ENCODE measurements at places on chromosomes 7 and 10. TPM values are rescaled to one million over a fixed set of nuclear protein-coding genes. Genes with fewer than 3 reads are reported as not detected.

TMEM184A gene
- total RNA-seq = 0.16 TPM

AKR1C1 gene
- total RNA-seq = 593 TPM

ZCCHC24 gene
- 90.8 TPM for total RNA-seq

SAP25 gene
- total RNA-seq = 2.3 TPM

PKD2L1 gene
- total RNA-seq = 0.39 TPM

CPED1 gene
- total RNA-seq = 44.4 TPM

MMD2 gene
- total RNA-seq = not detected

RAMP3 gene
- total RNA-seq = 49.2 TPM

VIM gene
- total RNA-seq = 3,828 TPM

UCN3 gene
- not detected for total RNA-seq

MOGAT3 gene
- not detected for total RNA-seq

ST8SIA6 gene
- total RNA-seq = 0.35 TPM

IGF2BP3 gene
- total RNA-seq = 1.2 TPM

PNLIPRP1 gene
- total RNA-seq = 0.90 TPM

WEE2 gene
- total RNA-seq = not detected

GDF2 gene
- not detected for total RNA-seq

CARD11 gene
- total RNA-seq = 0.42 TPM

- DNase-seq = no peak
Measured at GRCh38 chr10:10774416-10774815, 243.3 kb upstream of the CELF2 start.

- peak; percentile 96 for DNase-seq
Measured at GRCh38 chr7:32957326-32958045, at the start of gene FKBP9. TSS of gene FKBP9 (plus strand) at chr7:32957440. CDS start at chr7:32957574, 134 bp downstream.

GRCh38 chr10:71436268-71437125, 39.8 kb downstream of the CDH23 start:
- no peak for DNase-seq

- no peak for DNase-seq
Measured at GRCh38 chr10:133422223-133422806, 2.1 kb downstream of the SPRN start.

GRCh38 chr10:61989995-61990760, 88.7 kb downstream of the ARID5B start:
- DNase-seq = no peak

GRCh38 chr7:158407581-158408317, 179.9 kb downstream of the PTPRN2 start:
- no peak for DNase-seq

DNA sequence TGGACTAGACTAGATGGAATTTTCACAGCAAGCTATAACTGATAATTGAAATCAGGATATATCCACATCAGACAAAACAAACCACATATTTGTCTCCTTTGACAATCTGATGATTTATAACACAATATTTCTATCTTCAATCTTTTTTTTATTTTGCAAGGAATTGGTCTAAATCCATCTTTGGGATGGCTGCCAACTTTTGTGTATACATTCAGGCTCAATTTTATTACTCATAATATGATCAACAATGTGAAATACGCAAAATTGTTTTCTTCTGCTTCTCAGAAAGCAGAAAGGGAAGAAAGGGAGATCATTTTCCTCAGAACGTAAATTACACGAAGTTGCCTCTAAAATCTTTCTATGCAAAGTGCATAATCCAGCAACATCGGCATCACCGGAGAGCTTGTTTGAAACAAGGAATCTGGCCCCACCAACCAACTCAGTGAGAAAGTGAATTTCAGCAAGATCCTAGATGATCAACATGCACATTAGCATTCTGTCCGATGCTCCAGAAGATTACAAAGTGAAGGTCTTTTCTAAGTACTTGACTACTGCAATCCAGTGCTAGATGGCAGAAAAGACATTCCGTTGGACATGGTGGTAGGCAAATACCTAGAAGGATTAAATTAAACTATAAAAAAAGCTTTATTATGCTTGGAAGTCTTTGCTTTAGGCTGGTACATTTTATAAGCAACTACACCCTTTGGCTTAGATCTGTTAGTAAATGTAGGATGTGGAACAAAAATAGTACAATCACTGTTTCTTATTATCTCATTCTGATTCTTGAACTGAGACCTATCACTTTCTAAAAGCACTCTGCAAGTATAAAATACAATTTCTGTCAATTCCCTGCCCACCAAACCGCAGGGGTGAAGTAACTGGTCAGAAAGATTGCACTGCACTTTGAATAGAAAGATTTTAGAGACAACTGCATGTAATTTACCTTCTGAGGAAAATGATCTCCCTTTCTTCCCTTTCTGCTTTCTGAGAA, 126.4 kb upstream of the RSU1 start:
- no peak for DNase-seq

GRCh38 chr10:111275091-111275490, 198.3 kb downstream of the ADRA2A start:
- no peak for DNase-seq

DNA sequence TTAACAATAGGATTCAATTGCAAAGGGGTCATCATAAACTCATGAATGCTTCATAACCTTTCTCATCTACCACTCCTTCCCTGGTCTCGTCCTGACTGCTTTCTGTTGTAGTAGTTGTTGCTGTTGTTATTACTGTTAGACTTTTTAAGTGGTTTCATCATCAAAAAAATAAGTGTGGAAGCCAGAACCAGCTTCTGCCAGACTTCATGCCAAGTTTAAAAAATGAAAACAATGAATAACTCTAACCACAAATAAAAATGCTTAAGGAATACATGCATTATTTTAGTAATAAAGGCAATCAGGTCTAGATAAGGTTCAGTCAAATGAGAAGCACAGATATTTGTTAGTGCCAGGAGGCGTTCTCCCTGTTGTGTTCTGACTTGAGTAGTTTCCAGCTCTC, 85.4 kb downstream of the PCLO start:
- DNase-seq = no peak

DNA sequence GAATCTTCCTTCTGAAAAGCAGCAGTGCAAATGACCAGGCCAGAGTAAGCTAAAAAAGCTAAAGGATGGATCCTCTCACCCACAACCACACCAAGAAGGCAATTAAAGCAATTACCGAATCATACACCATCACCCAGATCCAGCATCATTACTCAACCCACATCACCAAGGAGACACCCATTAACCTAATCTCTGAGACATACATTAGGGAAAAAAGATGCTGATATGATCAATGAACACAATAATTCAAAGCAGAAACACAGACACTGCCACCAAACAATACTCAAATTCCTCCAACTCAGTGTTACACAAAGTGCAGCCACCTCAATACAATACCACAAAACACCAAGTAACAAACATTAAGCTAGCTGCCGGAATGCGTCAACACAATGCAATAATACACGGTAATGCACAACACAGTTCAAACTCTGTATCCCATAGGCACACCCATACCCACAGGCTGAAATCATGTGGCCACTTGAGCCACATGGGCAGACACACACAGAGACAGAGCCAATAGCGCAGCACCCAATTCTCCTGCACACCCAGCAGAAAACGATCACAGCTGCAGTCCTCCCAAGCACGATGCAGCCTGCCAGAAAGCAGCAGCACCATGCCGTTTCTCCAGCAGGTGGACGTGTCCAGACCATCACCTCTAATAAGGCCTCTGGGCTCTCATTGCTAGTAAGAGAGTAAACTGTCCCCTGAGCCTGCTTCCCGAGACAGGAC, 21.5 kb downstream of the PAX2 start:
- DNase-seq = peak; percentile 77

- DNase-seq = no peak
Measured at GRCh38 chr7:95723583-95724180, 48.7 kb upstream of the DYNC1I1 start.

DNA sequence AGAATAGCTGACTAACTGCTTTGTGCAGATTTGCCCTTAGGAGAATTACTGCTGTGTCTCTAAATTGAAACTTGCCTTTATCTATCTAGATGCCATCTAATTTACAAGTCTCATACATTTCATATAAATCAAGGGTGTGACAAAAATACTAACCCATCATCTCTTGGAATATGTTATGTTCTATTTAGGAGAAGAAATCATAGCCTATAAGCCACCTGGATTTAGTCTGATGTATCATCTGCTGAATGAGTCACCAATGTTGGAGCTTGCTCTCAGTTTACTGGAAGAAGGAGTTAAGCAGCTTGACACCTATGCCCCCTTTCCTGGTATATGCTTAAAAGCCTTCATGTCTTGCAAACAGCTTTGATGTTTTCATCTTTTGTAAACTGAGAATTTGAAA, 43.5 kb downstream of the NUP205 start:
- DNase-seq = no peak

GRCh38 chr7:70693686-70694433, 438.1 kb upstream of the GALNT17 start:
- peak; percentile 92 for DNase-seq

GRCh38 chr7:149869867-149870266, 3.9 kb upstream of the ATP6V0E2 start:
- DNase-seq = peak; percentile 37

GRCh38 chr10:33073641-33074415, 115.8 kb upstream of the ITGB1 start:
- DNase-seq = no peak

GRCh38 chr10:60396766-60397165, 7.1 kb upstream of the ANK3 start:
- no peak for DNase-seq

- DNase-seq = no peak
Measured at GRCh38 chr7:130878785-130879184, 144.8 kb upstream of the KLF14 start.

- no peak for DNase-seq
Measured at GRCh38 chr10:8829592-8829991, 775.1 kb downstream of the GATA3 start.

DNA sequence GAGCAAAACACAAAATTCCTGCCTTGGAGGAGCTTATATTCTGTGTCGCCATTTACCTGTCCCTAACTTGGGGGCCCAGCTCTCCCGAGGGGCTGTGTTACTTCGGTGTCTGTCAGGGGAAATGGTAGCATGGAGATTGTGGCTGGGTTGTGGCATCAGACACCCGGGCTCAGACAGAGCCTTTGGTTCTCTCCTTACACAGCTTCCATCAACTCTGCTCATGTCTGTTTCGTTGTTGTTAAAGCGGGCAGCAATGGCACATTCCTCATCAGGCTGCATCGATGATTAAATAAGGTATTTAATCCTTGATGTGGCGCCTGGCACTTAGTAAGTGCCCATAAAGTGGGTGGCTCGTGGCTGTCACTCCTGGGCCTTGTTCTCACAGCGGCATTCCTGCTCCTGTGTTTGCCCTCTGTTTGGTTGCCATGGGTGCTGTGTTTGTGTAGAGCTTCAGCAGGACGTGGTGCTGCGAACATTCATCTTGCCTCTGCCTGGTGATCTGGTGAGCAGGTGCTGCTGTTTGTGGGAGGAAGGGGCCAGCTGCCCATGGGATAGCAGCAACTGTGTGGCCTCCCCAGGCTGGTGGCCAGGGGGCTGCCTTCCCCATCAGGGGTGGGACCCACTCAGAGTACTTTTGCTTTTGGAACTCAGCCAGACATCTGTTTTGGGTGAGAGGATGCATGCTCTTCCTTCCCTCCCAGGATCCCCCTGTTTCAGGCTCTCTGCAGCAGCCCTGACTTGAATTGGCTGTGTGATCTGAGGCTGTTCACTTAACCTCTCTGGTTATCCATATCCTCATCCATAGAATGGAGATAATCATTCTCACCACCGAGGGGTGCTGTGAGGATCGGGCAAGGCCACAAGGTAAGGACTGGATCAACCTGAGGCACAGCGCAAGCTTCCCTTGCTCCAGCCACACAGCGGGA, 207.2 kb upstream of the SVIL start:
- DNase-seq = no peak

GRCh38 chr7:767580-767940, 40.5 kb upstream of the PRKAR1B start:
- DNase-seq = no peak

All from mesenteric fat pad (tissue), 1 donor.